ENCODE measurements at places on chromosomes 3 and 15.

DNA sequence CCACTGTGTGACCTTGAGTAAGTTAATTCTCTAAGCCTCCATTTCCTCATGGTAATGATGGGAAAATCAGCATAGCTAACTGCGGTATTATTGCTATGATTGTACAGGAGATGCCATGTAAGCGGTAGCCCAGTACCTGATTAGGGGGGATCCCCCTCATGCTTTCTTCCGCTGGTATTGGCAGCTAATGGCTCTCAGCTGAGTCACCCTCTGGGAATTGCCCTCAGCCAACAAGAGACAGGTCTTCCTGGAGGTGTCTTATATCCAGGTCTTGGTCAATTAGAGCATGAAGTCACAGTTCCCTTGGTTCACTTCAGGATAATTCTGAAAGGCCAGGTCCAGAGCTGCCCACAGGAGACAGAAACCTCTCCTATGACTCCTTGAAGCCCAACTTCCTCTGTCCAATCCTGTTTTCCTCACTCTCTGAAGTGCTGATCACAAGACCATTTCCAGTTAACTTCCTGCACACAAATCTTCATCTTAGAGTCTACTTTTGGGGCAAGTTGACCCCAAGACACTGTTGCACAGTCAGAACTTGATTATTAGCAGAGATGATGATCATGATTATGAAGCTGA, 724.7 kb upstream of the ZNF385D start:
- no peak for DNase-seq

GRCh38 chr15:84782346-84782745, 34.0 kb downstream of the ZNF592 start:
- no peak for DNase-seq

DNA sequence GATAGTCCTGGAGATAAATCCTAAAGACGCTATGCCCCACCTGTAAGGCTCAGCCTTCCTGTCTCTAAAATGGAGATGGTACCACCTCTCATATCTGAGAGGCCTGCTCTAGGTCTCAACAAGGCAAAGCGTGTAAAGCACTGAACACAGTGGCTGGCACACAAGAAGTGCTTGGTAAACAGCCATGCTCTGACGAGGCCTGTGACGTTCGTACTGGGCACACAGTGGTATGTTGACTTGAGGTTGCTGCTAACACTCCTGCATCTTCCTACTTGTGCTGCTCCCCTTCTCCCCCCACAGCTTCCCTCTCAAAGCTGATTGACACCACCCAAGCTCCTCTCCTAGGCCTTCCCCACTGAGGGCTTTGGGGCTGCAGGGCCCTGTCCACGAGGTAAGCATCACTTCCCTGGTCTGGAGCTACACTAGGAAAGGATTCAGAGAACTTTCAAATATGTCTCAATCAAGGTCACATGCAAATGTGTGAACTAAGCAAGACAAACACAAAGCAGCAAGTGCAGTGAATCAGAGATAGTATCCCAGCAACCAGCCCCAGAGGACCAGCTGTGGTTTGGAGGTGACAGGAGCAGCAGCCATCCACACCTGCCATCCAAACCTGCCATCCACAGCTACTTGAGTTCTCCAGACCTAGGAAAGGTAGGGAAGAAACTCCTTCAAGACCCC, 177.5 kb downstream of the STT3B start:
- DNase-seq, result no peak

GRCh38 chr3:31166249-31166885, 271.9 kb upstream of the GADL1 start:
- no peak for DNase-seq

- no peak for DNase-seq
These were observed 91.2 kb downstream of the EDEM1 start for GRCh38 chr3:5278666-5279065.

DNA sequence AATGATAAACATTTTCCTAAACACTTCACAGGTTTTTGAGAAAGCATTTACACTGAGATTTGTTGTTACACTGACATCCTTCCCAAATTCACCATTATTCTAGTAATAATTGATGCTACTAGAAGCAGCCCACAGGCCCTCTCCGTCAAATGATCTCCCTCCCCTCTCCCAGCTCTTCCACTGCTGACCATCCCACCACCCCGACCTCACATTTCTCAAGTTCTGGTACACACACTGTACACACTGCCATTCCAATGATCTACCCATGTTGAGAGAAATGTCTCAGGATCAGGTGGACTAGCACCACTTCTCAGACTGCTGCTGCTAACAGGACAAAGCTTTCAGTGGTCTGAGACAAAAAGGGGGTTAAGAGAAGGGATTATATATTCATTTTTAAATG, 3.5 kb downstream of the TBC1D5 start:
- no peak for DNase-seq

- no peak for DNase-seq
These were observed 63.0 kb downstream of the VPS8 start for GRCh38 chr3:184874709-184875644.

DNA sequence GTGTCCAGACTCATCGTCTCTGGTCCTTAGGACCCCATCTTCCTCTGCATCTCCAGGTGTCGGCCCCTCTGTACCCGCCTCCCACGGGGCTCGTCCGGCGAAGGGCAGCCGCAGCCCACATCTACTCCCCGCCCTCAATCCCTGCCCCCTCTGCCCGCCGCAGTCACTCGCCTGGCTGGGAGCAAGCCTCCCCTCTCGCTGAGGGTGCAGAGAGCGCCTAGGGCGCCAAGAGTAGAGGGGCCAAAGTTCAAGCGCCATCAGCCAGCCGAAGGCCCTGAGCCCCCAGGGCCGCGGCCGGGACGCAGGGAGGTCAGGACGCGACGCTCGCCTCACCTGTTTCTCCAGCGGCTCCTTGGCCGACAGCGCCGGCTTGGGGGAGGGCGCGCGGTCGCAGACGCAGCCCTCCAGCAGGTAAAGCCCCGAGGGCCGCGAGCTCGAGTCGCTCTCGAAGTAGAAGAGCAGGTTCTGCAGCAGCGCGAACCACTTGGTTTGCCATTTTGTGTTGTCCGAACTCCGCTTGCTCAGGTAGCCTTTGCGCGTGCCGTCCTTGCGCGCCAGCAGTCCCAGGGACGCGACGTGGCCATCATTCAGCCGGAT, 592 bp downstream of the RASGRF1 start:
- DNase-seq, result no peak

Measured in thoracic aorta (tissue), 2 donors.